Caki2 (cell line): ENCODE measurements at places on chromosomes 2 and 18.

DNA sequence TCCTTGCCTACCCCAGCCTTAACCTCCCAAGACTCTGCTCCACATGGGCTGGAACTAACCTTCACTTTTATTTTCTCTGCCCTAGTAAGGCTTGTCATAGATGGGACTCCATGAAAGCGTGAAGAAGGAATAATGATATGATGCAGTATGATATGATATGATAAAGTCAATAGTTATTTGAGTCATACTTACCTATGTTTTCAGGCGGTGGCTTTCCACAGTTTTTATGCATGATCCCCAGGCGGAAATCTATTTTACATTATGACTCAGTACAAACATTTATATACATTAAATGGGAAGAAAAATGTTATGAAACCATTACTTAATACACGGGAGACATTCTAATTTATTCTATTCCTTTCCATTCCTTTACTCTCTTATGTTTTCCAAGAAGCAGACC lies 5.6 kb downstream of the ACMSD start:
- DNase-seq, result no peak

DNA sequence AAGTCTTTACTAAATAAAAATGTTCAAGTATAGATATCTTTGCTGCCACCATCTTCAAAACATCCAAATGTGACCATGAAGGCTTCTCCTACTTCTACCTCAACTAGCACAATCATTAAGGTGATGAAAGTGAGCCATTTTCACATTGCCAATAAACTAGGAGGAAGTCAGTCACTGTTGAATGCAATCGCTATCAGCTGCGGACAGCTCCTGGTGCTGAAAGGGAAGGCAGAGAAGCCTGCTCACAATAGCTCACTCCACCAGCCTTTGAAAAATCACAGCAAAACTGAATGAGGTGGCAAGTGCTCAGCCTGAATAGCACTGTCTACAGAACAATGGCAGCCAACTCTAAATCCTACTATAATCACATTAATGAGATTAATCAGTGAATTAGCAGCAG lies 2.2 kb downstream of the MYT1L start:
- peak; percentile 17 for DNase-seq

- DNase-seq, result no peak
Measured at GRCh38 chr18:57352271-57352701, at the start of gene ST8SIA3. TSS of gene ST8SIA3 (plus strand) at chr18:57352557. CDS start at chr18:57352847, 290 bp downstream.

DNA sequence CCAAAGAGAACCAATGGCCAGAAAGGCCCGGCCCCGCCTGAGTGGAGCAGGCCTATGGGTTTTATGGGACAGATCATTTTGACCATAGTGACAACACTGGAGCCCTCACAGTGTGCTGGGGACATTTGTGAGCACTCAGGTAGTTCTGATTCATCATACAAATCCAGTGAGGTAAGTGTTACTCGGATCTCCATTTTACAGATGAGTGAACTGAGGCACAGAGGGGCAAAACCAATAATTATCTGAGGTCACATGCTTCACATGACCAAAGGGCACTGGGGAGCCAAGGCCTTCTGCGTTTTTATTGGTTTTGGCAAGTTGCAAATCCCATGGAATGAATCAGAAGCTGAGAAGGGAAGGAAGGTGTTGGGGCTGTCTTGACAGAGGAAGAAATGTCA lies 111.5 kb upstream of the MGAT5 start:
- DNase-seq, result peak; percentile 61

DNA sequence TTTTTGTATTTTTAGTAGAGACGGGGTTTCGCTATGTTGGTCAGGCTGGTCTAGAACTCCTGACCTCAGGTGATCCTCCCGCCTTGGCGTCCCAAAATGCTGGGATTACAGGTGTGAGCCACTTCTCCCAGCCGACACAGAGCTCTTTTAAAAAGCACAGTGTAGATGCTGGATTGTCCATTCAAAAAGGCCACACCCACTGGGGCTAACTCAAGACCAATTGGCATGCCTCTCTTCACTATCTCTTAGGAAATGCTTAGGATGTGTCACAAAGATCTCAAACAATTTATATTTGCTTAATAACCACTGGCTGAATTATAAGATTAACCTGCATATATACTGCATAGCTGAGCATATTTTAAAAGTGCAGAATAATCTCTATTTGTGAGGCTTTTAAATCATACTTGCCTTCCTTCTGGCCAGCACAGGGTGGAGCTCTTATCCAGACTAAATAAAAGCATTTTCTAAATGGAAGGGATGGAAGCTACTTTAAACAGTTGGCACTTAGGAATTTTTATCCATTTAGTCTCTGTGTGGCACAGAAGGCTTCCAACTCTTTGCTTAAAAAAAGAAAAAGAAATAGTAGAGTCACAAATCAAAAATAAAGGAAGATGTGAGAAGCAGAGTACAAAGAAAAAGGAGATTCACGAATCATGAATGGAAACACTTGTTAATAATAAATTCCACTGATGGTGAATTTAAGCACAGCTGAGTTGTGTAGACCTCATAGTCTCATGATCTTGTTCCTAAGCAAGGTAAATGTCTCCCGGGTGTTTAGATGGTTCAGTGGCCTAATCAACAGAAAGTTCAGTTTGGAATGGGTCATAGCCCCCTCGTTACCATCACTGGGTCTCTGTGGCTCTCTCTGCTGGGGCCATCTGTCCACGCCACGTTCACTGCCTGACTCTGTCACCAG lies 22.4 kb downstream of the CRYGD start:
- peak; percentile 13 for DNase-seq

GRCh38 chr2:197445746-197446145 lies 7.6 kb upstream of the COQ10B start:
- no peak for DNase-seq

DNA sequence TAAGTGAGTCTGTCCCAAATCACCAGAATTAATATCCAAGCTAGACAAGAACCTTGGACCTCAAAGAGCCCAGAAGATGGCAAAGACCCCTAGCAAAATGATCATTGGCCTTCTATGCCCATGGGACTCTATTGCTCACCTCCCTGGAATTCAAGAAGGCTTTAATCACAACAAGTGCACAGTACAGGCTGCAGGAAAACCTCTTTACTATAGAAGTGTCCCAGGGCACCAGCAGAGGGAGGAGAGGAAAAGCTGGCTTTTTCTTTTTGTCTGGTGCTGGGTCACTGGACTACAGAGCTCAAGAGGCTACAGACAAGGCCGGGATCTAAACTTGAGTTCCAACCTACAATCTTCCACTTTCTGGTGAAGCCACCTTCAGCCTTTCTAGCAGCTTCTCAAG lies 88.3 kb upstream of the PPP1CB start:
- peak; percentile 79 for DNase-seq

DNA sequence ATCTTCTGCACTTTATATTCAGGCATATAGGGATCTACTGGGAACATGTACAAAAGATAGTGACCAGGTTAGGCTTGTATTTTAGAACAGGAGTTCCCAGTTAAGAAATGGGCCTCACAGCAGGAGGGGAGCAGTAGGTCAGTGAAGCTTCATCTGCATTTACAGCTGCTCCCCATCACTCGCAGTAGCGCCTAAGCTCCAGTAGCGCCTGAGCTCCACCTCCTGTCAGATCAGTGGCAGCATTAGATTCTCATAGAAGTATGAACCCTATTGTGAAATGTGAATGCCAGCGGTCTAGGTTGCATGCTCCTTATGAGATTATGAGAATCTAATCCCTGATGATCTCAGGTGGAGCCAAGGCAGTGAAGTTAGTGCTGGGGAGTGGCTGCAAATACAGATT lies 224.4 kb upstream of the CYRIA start:
- no peak for DNase-seq
